ENCODE measurements at places on chromosomes 6 and 20.

GRCh38 chr6:134080171-134080795, 27.9 kb upstream of the SLC2A12 start:
- no peak for DNase-seq

DNA sequence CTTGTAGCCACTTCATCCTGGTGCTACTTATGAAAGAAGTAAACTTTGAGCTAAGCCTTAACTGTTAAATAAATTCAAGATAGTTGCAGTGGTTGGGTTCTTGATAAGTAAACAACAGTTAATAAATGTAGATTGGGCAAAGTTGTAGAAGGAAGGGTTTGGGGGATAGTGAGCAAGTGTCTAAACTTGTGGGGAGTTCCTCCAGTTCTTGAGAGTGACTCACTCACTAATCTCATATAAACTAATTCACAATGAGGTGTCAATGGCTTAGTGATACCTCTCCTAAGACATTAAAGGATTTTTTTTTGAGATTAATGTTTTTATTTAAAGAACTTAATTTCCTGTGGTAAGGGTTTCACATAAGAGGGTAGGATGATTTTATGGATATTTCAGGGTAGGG, 507.4 kb downstream of the BMP2 start:
- no peak for DNase-seq

DNA sequence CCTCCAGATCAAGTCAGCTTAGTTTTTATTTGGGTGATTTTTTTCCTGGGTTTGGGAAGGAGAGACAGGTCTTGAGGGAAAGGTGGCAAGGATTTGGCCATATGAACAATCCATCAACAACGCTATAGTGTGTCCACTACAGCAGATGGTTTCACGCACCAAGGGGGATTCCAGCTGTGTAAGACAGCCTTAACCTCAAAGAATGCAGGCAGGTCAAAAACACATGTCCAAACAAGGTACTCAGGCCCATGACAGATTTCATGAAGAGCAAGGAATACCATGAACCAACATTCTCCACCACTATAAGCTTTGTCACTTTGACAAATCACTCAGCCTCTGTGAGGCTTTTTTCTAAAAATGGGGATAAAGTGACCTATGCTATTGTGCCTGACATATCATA, 2.0 kb downstream of the AIF1 start:
- DNase-seq: no peak

GRCh38 chr20:3239026-3239866, at the start of gene SLC4A11:
TSS of gene SLC4A11 (minus strand) at chr20:3239190. CDS start at chr20:3239137, 53 bp downstream.
- DNase-seq: no peak

- DNase-seq: no peak
These were observed 35.3 kb upstream of the GFOD1 start for GRCh38 chr6:13522656-13523055.

GRCh38 chr6:46221222-46221793, 50.5 kb upstream of the ENPP5 start:
- no peak for DNase-seq

GRCh38 chr20:16732506-16733152, 2.8 kb downstream of the SNRPB2 start:
- DNase-seq: no peak

- DNase-seq: no peak
These were observed 5.9 kb upstream of the NOX3 start for GRCh38 chr6:155461556-155461955.

DNA sequence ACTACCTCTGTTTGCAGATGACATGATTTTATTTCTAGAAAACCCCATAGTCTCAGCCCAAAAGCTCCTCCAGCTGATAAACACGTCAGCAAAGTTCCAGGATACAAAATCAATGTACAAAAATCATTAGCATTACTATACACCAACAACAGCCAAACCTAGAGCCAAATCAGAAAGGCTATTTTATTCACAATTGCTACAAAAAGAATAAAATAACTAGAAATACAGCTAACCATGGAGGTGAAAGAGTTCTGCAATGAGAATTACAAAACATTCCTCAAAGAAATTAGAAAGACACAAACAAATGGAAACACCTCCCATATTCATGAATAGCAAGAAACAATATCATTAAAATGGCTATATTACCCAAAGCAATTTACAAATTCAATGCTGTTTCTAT, 65.6 kb upstream of the HTR1E start:
- no peak for DNase-seq

GRCh38 chr6:29919506-29920445, 22.6 kb upstream of the HLA-A start:
- no peak for DNase-seq

DNA sequence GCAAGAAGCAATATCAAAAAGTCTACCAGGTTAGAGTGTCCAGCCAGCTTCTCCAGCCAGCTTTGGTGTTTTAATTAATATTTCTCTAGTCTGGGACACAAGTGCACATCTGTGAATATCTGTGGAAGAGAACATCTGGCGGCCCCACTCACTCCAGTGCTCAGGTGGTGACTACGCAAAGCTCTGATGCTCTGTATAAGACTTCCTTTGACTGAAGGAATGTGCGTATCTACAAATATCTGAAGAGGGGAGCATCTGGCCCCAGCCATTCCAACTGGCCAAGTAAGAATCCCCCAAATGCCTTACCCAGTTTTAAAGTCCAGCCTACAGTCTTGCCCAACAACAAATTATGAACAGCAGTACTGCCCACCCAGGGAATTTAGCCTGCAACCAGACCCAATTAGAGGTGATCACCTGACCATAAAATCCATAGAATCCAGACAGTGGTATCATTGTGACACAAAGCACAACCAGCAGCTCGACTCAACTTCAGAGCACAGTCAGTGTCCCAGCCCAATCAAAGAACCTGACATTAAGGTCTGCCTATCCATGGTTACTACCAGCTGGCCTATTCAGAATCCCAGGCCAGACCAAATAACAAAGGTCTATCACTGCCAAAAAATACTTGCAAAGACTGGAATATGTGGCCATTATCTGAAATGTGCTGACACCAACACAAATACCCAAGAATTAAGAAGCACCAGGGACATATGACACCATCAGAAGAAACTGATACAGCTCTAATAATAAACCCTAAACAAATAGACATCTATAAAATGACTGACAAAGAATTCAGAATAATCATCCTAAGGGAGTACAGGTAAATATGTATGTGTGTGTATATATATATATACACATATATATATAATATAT, 76.1 kb upstream of the MANEA start:
- no peak for DNase-seq

- DNase-seq: no peak
These were observed 12.9 kb upstream of the GCM1 start for GRCh38 chr6:53161481-53162009.

GRCh38 chr6:89952105-89952671, 57.9 kb downstream of the GJA10 start:
- no peak for DNase-seq

DNA sequence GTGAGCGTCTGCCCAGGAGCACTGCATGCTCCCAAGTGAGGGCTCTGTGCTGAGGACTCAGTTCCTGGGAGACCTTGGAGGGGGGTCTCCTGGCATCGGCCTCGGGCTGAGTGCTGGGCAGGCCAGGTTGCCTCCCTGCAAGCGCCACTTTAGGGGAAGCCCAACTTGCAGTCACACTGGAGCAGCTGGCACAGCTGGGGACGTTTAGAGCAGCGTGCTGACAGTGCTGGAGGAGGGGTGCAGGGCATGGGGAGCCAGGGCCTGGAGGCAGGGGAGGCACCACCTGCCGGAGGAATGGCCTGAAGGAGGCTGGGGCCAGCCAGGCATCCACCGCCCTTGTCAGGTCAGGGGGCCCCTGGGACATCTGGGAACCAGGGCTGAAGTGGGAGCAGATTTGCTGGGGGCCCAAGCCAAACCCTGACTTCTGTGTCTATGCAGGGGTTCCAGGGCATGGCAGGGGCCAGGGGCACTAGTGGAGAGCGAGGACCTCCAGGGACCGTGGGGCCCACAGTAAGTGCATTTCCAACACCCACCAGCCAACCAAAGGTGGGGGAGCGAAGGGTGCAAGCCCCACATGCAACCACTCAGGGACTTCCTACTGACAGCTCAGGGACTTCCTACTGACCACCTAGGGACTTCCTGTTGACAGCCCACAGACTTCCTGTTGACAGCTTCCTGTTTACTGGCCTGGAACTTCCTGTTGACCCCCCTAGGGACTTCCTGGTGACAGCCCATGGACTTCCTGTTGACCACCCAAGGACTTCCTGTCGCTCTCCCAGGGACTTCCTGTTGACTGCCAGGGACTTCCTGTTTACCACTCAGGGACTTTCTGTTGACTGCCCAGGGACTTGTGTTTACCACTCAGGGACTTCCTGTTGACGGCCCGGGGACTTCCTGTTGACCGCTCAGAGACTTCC, 33.6 kb downstream of the COL20A1 start:
- no peak for DNase-seq

GRCh38 chr6:35240838-35241801, 18.4 kb upstream of the ZNF76 start:
- peak; percentile 51 for DNase-seq

DNA sequence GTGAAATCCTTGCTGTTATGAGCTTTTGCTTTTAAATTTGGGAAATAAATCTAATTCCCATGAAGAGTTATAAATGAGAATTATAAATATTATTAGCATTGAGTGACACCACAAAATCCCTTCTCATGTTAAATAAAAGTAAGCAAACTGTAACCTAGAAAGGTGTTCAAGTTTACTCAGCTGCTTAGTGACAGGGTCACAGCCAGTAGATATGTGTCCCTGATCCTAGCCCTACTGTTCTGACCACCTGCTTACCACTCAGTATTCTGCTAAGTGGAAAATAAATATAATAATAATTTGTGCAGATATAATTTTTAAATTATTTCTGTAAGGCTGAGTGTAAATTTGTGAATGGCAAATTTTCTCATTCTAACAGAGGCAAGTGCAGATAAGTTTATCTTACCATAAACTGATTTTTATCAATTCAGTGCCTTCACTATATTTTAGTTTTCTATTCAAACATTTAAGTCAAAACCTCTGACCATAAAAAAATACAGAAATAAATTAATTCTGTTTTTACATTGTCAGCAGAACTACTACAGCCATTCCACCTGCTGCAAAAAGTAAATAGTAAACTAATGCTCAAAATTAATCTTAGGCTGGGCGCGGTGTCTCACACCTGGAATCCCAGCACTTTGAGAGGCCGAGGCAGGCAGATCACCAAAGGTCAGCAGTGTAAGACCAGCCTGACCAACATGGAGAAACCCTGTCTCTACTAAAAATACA, 118.2 kb downstream of the TENT5A start:
- no peak for DNase-seq

DNA sequence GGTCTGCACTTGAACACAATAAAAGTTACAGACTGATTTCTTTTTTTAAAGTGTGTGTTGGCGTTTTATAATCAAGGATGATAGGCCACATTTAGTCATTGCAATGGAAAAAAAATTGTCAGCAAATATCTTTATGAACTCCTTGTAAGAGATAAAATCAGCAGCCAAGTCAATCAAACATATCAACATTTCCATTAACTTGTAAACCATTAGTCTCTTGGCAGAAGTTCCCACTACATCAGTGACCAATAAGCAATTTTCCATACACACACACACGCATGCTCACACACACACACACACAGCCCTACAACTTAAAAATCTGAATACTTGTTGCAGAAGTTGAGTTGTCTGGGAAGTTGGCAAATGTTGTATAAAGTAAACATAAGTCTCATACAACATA, 315.9 kb upstream of the KCNQ5 start:
- no peak for DNase-seq

- no peak for DNase-seq
These were observed 8.1 kb upstream of the RRBP1 start for GRCh38 chr20:17690144-17690543.

DNA sequence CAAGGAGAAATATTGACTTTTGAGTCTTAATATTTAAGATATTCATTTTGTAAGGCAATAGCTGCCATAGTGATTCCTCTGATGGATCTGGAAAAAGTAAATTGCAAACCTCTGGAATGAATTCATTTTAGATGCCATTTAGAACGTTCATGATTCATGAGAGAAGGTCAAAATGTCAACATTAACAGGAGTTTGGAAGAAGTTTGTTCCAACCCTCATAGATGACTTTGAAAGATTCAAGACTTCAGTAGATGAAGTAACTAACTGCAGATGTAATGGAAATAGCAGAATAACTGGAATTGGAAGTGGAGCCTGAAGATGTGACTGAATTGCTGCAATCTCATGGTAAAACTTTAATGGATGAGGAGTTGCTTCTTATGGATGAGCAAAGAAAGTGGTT, 100.9 kb upstream of the CCN2 start:
- no peak for DNase-seq

DNA sequence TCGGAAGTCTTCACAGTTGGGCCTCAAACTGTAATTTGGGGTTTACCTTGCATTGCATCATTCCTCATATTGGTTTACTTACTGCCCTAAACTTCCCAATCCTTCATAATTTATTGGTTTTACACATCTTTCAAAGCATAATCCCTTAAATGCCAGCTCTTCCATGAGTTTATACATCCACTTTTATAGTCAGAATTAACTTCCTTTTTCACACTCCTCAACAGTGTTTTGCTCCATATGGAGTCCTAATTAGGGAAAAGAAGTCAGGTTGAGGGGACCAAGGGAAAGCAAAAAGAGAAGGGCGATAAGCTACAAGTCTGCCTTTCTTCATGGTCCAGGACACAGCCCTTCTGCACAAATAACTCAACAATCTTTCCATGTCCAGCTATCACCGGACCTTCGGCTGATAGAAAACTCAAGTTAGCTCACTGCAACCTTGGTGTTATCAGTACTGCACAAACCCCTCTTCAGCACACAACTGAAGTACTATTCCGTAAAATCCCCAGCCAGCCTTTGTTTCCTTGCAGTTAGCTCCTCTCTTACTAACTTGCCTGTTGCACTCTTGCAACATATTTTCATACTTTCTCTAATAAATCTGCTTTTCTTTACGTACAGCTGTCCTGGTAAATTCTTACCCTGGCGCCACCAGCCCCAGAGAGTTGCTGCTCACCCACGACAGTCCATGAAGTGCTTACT, 2.0 kb downstream of the EEF1E1 start:
- DNase-seq: no peak

DNA sequence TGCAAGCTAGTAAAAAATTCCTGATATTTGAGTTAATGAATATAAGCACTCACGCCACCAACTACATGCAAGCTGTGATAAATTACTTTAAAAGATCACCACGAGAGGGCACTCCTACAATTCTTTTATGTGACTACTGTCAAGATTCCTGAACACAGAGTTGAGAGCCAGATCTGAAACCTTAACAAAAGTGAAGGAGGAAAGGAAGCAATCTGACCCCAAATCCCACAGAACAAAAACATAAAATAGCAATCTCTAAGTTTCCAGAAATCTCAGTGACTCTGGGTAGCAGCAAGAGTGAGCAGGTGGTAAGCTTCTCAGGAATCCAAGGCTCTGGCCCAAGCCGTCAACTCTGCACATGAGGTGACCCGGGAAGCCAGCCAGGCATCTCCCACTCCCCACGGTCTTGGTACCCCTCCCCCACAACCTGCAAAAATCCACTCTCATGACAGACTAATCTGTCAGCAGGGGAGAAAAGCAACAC, 55.1 kb downstream of the STAU1 start:
- DNase-seq: no peak

- no peak for DNase-seq
These were observed 384.6 kb downstream of the CDKAL1 start for GRCh38 chr6:20918868-20919267.

DNA sequence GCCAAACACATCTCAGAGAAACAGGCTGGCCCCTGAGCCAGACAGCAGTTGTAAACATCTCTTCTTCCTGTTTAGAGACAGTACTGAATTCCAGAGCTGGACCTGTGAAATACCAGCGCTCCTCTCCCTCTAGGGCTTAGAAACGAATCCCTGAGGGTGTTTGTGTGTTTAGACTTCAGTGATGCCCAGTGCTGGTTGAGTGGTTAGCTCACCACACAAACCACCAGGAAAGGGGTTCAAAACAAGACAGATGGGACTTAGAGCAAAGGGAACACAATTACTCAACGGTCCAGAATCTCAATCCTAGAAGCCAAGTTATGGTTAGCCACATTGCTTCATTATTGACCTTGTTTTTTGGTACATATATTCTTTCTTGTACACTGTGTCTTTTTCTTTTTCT, 108.7 kb upstream of the TMEM170B start:
- DNase-seq: no peak
